ENCODE measurements at places on chromosomes 4 and X.

GRCh38 chr4:178471994-178472393 is 1029.8 kb upstream of the AGA start:
- no peak for DNase-seq

GRCh38 chr4:79455216-79455615 is 47.2 kb upstream of the GK2 start:
- DNase-seq, result no peak

GRCh38 chr4:42268824-42269223 is 116.4 kb upstream of the BEND4 start:
- DNase-seq, result no peak

DNA sequence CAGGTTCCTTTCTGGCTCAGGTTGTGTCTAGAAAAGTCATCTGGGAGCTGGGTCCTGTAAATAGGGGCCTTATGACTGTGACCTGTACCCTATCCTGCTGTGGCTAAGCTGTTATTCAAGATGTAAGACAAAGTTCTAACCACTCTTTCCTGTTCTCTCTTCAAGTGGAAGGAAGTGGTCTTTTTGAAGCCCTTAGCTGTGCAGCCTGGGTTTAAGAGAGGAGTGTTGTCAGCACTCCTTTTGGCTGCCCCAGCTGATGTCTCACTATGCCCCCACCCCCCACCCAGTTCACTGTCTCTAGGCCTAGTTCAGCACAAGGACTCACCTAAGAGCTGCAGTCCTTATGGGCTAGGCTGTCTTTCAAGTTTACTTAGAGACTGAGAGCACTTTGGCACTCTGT is 1069.5 kb downstream of the FAM133A start:
- no peak for DNase-seq

GRCh38 chr4:150033081-150033480 is 45.2 kb upstream of the DCLK2 start:
- no peak for DNase-seq

GRCh38 chr4:6943012-6943884 is 33.6 kb downstream of the TBC1D14 start:
- no peak for DNase-seq

- DNase-seq, result no peak
Measured at GRCh38 chrX:145190801-145191389, 56.4 kb upstream of the SPANXN1 start.

DNA sequence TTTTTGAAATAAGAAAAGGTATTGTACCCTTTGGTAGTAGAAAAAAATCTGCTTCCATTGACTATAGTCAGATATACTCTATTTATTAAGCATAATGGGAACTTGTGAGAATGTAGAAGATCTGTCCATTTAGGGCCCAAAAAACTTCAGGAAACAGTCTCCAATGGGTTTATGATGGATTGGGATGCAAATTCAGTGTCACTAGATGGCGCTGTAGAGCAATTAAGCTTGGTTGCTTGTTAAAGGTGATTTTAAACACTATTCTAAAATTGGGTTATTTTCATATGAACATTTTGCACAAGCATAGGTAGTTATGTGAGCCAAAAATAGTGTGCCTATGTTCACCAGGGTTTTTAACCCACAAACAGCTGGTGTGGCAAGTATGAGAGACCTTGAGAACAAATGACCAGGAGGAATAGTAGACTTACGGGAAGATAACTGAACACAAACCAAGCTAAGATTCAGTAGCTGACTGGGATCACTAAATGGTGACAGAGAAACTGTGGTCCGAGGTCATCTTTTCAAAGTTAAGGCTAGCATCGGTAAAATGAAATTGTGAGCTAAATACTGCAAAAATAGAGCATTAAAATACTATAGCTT is 80.3 kb upstream of the LSM6 start:
- DNase-seq, result peak; percentile 19

DNA sequence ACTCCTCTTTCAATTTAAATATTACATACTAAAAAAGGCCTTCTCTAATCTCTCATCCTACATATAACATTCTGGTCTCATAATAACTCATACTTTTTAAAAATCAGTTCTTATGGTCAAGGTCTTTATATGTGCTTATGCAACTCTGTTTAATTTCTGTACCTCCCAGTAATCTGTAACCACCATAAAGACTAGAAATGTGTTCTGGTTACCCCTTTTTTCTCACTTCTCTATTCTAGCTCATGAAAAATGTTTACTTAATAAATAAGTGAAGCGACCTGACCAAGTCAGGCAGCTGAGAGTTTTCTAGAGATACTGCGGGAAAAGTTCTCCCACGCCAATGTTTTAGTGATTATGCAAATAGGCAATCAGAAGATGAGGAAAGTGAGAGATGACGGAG is 548.8 kb upstream of the FAM241A start:
- DNase-seq, result no peak

Data from HS-5 (cell line).